K562 (cell line): ENCODE measurements at places on chromosomes 1 and 21.

GRCh38 chr1:233328142-233328921 lies 808 bp downstream of the MAP3K21 start:
- peak; percentile 23 for DNase-seq

DNA sequence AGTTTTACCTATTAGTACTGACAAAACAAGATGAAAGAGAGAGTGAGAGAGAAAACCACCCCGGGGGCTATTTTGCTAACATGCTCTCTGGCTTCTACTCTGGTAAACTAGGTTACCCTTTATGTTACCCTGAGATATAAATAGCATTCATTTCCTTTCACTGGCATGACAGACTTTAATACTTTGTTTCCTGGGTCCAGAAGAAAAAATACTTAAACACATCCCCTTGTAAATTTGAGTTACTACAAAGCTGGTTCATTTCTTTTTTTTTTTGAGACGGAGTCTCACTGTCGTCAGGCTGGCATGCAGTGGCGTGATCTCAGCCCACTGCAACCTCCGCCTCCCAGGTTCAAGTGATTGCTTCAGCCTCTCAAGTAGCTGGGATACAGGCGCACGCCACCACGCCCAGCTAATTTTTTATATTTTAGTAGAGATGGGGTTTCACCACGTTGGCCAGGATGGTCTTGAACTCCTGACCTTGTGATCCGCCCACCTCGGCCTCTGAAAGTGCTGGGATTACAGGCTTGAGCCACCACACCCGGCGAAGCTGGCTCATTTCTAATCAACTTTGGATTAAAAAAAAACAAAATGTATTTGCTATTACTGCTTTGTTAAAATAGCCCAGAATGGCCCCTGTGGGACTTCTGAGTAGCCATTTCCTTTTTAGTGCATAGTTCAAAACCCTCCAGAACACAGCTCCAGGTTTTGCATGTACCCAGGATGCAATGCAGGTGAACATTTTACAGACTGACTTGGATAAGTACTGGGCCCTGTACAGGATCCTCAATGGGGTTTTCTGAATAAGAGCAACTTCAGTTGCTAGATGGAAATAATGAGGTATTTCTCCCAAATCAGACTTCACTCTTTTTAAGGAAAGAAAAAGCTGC lies 20.6 kb downstream of the INPP5B start:
- DNase-seq: no peak

- no peak for DNase-seq
These were observed 327.0 kb upstream of the DUSP10 start for GRCh38 chr1:222068937-222069336.

DNA sequence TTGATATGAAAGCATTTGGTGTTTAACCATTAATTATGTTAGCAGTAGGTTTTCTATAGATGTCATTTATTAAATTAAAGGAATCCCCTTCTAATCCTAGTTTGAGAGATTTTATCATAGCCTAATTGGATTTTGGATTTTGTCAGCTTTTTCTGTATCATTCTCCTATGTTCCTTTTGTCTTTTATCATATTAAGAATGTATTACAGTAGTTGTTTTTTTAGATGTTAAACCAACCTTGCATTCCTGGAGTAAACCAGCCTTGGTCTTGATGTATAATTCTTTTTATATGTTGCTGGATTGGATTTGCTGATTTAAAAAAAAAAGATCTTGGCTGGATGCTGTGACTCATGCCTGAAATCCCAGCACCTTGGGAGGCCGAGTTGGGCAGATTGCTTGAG lies 5.6 kb downstream of the SETDB1 start:
- DNase-seq: peak; percentile 34

DNA sequence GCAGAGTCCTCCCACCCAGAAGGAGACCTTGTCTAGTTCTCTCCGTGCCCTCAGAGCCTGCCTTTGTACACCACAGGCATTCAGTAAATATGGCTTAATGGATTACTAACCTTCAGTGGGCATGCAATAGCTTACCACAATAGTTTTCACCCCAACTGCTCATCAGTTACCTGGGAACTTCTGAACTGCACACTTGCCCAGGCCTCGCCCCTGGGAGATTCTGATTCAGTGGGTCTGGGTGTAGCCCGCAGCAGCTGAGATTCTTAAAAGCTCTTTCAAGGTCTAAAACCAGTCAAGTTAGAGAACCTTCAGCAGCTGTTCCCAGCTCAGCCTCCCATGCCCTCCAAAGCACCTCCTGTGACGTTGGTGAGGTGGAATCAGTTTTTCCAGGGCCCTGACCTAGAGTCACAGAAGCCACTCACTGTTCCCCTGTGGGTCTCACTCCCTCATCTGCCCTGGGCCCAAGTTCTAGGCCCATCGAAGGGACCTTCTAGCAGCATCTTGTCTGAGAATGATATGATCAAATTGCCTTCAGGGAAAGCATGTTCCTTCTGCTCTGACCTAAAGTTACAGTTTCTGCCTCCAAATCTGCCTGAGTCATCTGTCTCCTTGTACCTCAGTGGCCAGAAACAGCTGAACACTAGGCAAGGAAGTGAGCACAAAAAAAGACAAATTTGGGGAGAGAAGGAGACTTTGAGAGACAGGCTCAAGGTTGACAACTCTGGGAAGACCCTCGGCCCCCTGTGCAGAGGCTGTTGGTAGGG lies 10.8 kb downstream of the ASAP3 start:
- no peak for DNase-seq

GRCh38 chr21:33760641-33761440 lies 118.5 kb downstream of the ITSN1 start:
- DNase-seq: no peak

DNA sequence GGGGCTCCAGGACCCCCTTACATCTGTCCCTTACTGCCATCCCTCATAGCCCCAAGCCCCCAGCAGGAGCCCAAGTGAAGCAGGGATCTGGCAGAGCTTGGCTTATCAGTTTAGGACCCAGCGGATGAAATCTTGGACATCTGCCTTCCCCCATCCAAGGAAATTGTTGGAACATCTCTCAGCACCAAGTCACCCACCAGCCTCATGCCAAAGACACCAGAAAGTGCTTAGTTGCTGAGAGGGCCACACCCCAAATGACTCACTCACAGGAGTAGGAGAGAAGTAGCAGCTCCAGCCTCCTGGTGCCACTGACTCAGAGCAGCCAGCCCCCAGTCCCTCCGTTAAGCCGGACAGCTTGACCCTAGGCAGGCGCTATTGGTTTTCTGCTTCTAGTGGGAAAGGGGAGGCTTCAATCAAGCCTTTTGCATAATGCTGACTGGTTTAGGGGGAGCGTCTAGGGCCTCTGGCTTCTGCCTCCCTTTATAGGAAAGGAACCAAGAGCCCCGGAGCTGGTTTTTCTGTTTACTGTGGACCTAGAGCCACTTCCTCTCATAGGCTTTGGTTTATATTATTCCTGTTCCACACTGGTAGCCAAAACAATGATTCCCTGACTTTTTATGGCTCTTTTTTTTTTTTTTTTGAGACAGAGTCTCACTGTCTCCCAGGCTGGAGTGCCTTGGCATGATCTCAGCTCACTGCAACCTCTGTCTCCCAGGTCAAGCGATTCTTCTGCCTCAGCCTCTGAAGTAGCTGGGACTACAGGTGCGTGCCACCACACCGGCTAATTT lies 114.2 kb upstream of the IPO9 start:
- DNase-seq: peak; percentile 76

DNA sequence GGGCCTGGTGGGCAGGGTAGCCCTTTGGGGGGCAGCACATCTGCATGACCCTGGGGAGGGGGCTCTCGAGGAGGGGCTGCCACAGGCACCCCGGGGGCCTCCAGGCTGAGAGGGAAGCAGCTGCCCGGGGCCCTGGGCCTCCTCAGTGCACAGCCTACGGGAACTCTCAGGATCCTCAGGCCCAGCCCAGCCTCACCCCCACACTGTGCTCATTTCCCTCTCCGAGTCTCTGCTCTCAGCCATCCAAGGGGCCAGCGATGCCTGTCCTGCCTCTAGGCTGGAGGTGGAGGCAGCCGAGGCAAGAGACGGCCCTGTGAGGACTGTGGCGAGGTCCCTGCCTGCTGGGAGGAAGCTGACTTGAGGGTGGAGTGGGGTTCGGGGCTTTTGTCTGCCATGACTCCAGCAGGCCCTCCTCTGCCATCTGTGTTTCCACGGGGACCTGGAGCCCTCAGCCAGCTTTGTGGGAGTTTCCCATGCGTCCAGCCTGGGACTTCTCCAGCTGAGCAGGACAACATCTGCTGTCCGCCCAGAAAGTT lies 7.2 kb upstream of the PLEKHG5 start:
- DNase-seq: no peak

GRCh38 chr1:198455966-198456365 lies 84.5 kb downstream of the ATP6V1G3 start:
- no peak for DNase-seq
